ENCODE measurements at places on chromosomes 1 and 21. TPM values are rescaled to one million over a fixed set of nuclear protein-coding genes. Genes with fewer than 3 reads are reported as not detected.

DNAI4 gene
- 1.8 TPM for total RNA-seq

PODN gene
- total RNA-seq: 13.5 TPM

CSF3R gene
- total RNA-seq: 1.6 TPM

PADI4 gene
- not detected for total RNA-seq

NEXN gene
- 5.6 TPM for total RNA-seq

FNDC5 gene
- total RNA-seq: 1.8 TPM

TAS1R1 gene
- not detected for total RNA-seq

GJA5 gene
- 0.70 TPM for total RNA-seq

SYNJ1 gene
- 17.4 TPM for total RNA-seq

AGO3 gene
- 12.1 TPM for total RNA-seq

PEX19 gene
- total RNA-seq: 45.6 TPM

DNA sequence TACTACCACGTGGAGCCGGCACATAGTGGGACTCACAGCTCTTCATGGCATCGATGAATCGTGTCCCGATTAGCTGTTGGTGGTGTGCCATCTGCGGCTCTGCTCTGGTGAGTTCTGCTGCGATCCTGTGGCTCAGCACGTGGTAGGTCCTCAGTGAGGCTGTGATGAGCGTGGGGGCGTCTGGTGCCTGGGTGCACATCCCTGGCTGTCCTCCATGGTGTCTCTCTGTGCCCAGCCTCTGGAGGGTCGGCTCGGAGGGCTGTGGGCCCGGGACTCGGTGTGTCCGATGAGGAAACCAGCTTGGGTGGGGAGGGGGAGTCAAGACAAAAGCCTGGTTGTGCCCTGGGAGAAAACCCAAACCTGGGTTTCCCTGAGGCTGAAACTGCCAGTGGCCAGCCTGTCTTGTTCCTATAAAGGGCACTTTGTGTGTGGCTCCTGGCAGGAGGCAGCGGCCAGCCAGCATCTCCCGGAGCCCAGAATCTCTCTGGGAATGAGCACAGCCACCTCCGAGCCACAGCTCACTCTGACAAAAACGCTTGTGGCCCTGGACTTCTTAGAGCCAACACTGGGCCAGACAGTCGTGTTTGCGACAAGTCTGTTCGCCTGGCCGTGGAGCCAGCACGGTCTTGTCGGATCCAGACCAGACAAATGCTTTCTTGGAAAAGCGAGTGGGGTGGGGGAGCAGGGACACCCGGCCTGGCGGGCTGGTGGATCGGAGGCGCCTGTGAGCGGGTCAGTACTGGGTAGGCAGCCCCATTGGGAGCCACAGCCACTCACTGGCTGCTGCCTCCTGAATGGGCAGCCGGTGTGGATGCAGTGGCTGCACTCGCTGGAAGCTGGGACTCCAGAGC, 31.8 kb downstream of the SPSB1 start:
- H3K27me3 ChIP-seq: no peaks in the 10 kb centered on the region
- H3K4me1 ChIP-seq: peaks cover 4% of the 10 kb centered on the region
- H3K36me3 ChIP-seq: peaks cover 4% of the 10 kb centered on the region
- no peak for DNase-seq
- H3K4me3 ChIP-seq: no peak overlapping the region
- H3K27ac ChIP-seq: no peak overlapping the region

DNA sequence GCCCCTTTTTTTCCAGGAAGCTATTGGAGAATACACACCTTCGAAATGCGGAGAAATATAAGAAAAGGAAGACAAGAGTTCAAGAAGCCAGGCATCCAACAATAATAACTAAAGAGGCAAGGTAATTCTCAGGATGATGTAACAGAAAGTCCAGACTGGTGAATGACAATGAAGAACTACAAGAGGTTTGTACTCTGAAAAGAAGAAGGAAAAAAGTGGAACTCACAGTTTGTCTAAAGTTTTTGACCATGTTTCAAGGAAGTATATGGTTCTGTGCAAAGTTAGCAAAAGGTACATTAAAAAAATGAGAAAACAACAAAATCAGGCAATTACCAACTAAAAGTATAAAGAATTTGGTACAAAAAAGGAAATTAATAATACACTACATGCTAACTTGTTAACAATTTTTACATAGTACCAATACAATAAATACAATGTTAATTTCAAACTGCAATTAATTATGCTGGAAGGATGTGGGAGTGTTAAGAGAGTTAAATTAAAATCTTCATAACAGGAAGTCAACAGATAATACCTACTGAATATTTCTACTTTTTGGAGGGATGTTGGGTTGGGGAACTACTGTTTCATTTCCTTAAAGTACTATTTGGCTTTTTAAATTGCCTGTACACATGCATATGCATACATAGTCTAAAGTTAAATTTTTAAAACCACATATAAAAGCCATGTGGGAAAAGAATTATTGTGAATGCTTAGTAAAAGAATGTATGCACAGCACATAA, 12.9 kb upstream of the CD55 start:
- peaks cover 7% of the 10 kb centered on the region for H3K4me1 ChIP-seq
- no peaks in the 10 kb centered on the region for H3K27me3 ChIP-seq
- no peaks in the 10 kb centered on the region for H3K36me3 ChIP-seq
- H3K27ac ChIP-seq: no peak overlapping the region
- H3K4me3 ChIP-seq: no peak overlapping the region

- H3K27me3 ChIP-seq: no peaks in the 10 kb centered on the region
- no peaks in the 10 kb centered on the region for H3K4me1 ChIP-seq
- DNase-seq: no peak
Observed at GRCh38 chr1:59556398-59556797, 258.4 kb upstream of the HOOK1 start.

DNA sequence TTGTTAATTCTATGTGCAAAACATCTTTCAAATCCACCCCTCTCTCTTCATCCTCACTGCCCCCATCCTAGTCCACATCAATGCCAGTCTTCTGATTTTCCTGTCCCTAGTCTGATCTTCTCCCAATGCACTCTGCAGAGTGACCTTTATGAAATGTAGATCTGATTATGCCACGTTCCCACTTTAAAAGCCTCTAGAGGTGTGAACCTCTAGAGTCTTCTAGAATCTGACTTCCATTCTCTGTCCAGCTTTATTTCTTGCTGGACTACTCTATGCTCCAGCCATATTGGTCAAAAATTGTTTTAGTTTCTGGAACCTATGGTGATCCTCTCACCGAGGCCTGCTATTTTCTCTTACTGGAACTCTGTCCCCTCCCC, 32.5 kb downstream of the ZNF648 start:
- DNase-seq: no peak
- H3K36me3 ChIP-seq: no peaks in the 10 kb centered on the region
- H3K27ac ChIP-seq: peak overlapping the region; percentile 74
- H3K27me3 ChIP-seq: no peaks in the 10 kb centered on the region
- H3K4me3 ChIP-seq: peak overlapping the region; percentile 50
- H3K4me1 ChIP-seq: no peaks in the 10 kb centered on the region

DNA sequence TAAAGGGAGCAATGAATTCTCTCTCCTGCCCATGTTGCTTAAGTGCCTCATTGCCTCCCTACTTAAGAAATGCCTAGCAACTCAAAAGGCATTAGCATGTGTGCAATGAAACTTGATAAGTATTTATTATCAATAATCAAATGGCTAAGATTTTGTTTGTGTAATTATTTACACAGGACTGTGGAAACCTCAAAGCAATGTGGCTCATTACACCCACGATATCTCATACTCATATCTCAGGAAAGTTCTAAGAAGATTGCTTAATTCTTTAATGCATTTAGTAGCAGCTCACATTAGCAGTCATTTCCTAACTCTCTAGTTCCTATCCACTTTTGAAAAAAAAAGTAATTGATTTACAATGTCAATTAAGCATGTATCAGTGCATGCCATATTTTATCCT, 253.3 kb downstream of the DUSP10 start:
- H3K4me1 ChIP-seq: no peaks in the 10 kb centered on the region
- no peak overlapping the region for H3K27ac ChIP-seq
- no peak overlapping the region for H3K4me3 ChIP-seq
- no peak for DNase-seq
- no peaks in the 10 kb centered on the region for H3K27me3 ChIP-seq

DNA sequence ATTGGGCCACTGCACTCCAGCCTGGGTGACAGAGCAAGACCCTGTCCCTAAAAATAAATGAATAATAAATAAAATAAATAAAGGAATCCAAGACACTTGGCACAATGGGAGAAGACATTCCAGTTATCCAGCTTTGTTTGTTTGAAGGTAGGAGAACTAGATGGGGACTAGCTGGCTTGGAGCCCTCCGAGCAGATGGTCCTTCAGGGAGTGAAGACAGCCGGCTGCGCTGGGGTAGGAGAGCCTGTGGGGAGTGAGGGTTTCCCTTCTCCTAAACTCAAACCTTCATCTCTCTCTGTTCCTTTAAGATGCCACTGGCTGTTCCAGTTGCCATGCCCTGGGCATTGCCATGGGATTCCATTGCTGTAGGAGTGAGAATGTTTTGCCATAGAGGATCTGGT, 120.6 kb downstream of the NAV1 start:
- no peak overlapping the region for H3K4me3 ChIP-seq
- no peaks in the 10 kb centered on the region for H3K27me3 ChIP-seq
- H3K27ac ChIP-seq: no peak overlapping the region
- DNase-seq: no peak

DNA sequence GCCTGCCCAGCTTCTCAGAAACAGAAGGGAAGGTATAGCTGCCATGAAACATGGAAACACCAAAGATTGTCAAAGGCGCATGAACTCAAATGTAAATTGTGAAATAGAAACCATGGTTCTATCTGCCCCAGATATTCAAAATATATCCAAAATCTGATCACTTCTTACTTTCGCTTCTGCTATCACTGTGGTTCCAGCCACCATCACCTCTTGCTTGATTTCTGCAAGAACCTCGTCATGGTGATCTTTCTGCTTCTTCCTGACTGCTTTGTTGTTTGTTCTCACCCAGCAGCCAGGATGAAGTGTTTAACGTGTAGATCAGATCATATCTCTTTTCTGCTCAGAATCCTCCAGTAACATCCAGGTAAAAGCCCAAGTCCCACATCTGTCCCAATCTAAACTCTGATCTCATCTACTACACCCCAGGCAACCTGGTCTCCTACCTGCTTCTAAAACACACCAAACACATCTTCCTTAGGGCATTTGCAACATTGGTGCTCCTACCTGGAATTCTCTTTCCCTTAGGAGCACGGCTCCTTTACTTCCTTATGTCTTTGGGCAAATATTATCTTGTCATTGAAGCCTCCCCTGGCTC, 10.5 kb upstream of the LMO4 start:
- H3K27ac ChIP-seq: no peak overlapping the region
- H3K36me3 ChIP-seq: no peaks in the 10 kb centered on the region
- H3K4me1 ChIP-seq: no peaks in the 10 kb centered on the region
- H3K27me3 ChIP-seq: no peaks in the 10 kb centered on the region
- H3K4me3 ChIP-seq: no peak overlapping the region
- DNase-seq: no peak

- H3K27ac ChIP-seq: no peak overlapping the region
- DNase-seq: no peak
- peak overlapping the region; percentile 86 for H3K4me3 ChIP-seq
- no peaks in the 10 kb centered on the region for H3K36me3 ChIP-seq
Observed at GRCh38 chr1:27604579-27605299, 795 bp upstream of the AHDC1 start.

DNA sequence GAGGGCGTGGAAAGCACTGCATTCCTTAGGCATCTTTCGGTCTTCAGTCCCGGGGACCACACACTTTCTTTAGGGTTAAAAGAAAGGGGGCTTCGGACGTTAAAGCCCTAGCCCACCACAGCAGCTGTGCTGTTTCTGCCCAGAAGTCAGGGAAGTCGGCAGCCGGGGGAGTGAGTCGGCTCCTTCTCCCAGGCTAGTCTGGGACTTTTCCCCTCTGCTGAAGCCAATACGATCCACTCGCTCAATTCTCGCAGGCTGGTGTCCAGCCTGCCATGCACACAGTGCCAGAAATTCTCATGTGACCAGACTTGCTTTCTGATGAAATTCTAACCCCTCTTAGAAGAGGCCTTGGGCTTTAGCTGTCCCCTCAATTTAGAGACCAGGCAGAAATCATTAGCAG, 67.7 kb downstream of the BCAR3 start:
- peak overlapping the region; percentile 6 for H3K4me3 ChIP-seq
- H3K36me3 ChIP-seq: no peaks in the 10 kb centered on the region
- no peaks in the 10 kb centered on the region for H3K27me3 ChIP-seq
- H3K4me1 ChIP-seq: peaks cover 8% of the 10 kb centered on the region

GRCh38 chr1:112731451-112731850, 16.3 kb upstream of the PPM1J start:
- H3K4me3 ChIP-seq: no peak overlapping the region
- no peak overlapping the region for H3K27ac ChIP-seq
- no peak for DNase-seq
- H3K36me3 ChIP-seq: no peaks in the 10 kb centered on the region
- no peaks in the 10 kb centered on the region for H3K4me1 ChIP-seq

GRCh38 chr1:160018347-160018746, 13.4 kb downstream of the PIGM start:
- DNase-seq: no peak
- no peaks in the 10 kb centered on the region for H3K4me1 ChIP-seq
- no peak overlapping the region for H3K27ac ChIP-seq
- no peak overlapping the region for H3K4me3 ChIP-seq
- no peaks in the 10 kb centered on the region for H3K27me3 ChIP-seq

- no peak overlapping the region for H3K27ac ChIP-seq
- H3K4me1 ChIP-seq: no peaks in the 10 kb centered on the region
- H3K4me3 ChIP-seq: no peak overlapping the region
- no peaks in the 10 kb centered on the region for H3K36me3 ChIP-seq
- no peak for DNase-seq
Observed at GRCh38 chr1:18326211-18326897, 154.4 kb upstream of the KLHDC7A start.

DNA sequence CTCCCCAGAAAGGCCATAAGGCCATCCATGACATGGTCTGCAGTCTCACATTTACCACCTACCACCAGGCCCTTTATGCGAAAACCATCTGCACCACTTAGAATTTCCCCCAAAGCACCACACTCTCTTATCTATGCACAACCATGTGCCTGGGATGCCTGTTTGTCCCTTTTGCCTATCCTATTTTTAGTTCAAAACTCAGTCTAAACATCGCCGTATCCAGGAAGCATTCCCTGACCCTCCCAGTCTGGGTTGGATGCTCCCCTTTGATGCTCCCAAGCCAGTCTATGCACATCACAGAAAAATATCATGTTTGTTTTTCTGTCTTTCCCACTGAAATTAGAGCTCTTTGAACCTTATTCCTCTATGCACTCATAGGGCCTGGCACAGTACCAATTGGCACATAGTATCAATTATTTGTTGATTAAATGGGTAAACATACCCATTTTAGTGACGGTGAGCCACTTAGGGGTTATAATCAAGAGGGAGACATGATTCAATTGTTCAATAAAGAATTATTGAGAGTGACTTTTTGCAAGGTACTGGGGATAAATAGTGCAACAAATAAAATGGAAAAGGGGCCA, 6.7 kb downstream of the MPL start:
- DNase-seq: no peak
- no peaks in the 10 kb centered on the region for H3K27me3 ChIP-seq
- H3K4me1 ChIP-seq: peaks cover 24% of the 10 kb centered on the region
- no peaks in the 10 kb centered on the region for H3K36me3 ChIP-seq

- H3K27ac ChIP-seq: no peak overlapping the region
- no peaks in the 10 kb centered on the region for H3K4me1 ChIP-seq
- H3K36me3 ChIP-seq: no peaks in the 10 kb centered on the region
Observed at GRCh38 chr1:96473791-96474434, 247.7 kb upstream of the PTBP2 start.
